ENCODE measurements at places on chromosomes 3 and 15.
A peak's percentile ranks its signal among the peaks of the same experiment; 100 is the strongest.

DNA sequence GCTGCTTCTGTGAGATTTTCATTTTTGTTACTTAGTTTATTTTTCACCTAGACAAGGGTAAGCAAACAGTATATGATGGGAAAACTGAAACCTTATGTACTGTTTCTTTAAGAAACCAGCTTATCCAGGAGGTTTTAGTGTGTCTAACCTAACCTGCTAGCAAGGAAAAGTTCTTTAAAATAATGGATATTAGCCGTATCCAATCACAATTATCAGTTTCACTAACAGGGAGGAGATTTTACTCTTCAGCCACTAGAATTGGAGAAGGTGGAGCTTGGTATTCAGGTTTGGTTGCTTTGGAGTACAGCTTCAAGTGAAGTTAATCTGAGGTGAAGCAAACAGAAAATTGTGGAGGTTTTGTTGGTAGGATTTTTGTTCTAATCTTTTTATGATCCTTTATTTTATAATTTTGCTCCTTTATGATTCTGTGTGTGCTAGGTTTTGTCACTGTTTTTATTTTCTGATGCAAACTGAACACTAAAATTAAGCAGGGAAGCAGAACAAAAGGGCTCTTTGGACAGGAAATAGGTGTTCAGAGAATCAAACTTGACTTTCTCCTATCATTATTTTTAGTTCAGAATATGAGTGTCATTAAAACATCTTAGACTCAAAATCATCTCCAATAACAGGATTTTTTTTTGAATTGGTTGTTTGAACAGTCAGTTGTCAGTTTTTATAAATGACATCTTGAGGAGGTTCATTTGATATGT is 13.0 kb downstream of the ZFAND6 start:
- H3K27me3 ChIP-seq: no peaks in the 10 kb centered on the region
- H3K27ac ChIP-seq: peak overlapping the region; percentile 76
- H3K4me1 ChIP-seq: peaks cover 2% of the 10 kb centered on the region
- peak overlapping the region; percentile 47 for H3K4me3 ChIP-seq
- H3K36me3 ChIP-seq: no peaks in the 10 kb centered on the region
- peak; percentile 91 for DNase-seq

- H3K27ac ChIP-seq: peak overlapping the region; percentile 32
- H3K27me3 ChIP-seq: no peaks in the 10 kb centered on the region
- H3K4me1 ChIP-seq: peaks cover 37% of the 10 kb centered on the region
- peaks cover 14% of the 10 kb centered on the region for H3K36me3 ChIP-seq
- DNase-seq: peak; percentile 92
- H3K4me3 ChIP-seq: peak overlapping the region; percentile 12
These were observed 4.7 kb downstream of the BHLHE40 start for GRCh38 chr3:4983739-4984510.

- no peaks in the 10 kb centered on the region for H3K36me3 ChIP-seq
- no peak for DNase-seq
- H3K27ac ChIP-seq: no peak overlapping the region
- H3K27me3 ChIP-seq: peaks cover 61% of the 10 kb centered on the region
- no peak overlapping the region for H3K4me3 ChIP-seq
These were observed 4.8 kb downstream of the PLCB2 start for GRCh38 chr15:40302981-40303380.

DNA sequence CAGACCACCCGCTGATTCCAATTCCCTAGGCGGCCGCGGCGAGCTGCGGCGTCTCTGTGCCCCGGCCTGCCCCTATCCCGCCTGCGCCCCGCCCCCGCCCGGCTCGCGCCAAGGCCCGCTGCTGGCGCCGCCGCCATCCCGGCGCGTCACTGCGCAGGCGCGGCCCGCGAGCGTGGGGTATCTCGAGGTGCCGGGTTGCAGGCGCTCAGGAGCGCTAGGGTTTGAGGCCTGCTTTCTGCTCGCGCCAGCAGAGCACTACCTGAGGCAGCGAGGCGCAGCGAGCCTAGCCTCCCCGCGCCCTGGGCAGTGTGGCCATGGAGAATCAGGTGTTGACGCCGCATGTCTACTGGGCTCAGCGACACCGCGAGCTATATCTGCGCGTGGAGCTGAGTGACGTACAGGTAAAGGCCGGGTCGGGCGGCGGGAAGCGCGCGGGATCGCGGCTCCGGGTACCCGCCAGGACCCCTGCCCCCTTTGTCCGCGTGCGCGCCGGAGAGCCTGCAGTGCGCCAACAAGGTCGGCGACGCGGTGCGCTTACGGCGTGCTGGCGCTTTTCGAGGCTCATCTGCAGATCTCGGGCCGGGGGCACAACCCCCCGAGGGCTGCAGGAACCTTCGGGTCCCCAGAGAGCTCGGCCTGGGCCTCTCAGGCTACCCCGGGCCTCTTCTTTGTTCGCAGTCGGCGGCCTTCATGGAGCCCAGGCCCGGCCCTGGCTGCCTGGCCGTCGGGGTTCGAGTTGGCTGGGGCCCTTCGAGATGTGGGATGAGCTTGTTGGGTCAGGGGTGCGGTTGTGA is at the start of gene HACD3:
Gene HACD3 (plus strand): TSS at position 146 of the 794 bp plus-strand sequence. CDS start 169 bp downstream, at position 315.
- H3K27me3 ChIP-seq: no peaks in the 10 kb centered on the region
- H3K4me3 ChIP-seq: peak within 1 kb of the TSS; percentile 63
- peaks cover 2% of the 10 kb centered on the region for H3K36me3 ChIP-seq
- DNase-seq: peak; percentile 69
- H3K27ac ChIP-seq: peak within 1 kb of the TSS; percentile 78

GRCh38 chr3:168085491-168086119 is 10.1 kb downstream of the GOLIM4 start:
- no peak for DNase-seq
- H3K4me3 ChIP-seq: no peak overlapping the region
- H3K27me3 ChIP-seq: no peaks in the 10 kb centered on the region

GRCh38 chr3:121269389-121269788 is 276.4 kb downstream of the POLQ start:
- no peak overlapping the region for H3K27ac ChIP-seq
- no peaks in the 10 kb centered on the region for H3K36me3 ChIP-seq
- H3K4me3 ChIP-seq: no peak overlapping the region
- H3K4me1 ChIP-seq: no peaks in the 10 kb centered on the region

DNA sequence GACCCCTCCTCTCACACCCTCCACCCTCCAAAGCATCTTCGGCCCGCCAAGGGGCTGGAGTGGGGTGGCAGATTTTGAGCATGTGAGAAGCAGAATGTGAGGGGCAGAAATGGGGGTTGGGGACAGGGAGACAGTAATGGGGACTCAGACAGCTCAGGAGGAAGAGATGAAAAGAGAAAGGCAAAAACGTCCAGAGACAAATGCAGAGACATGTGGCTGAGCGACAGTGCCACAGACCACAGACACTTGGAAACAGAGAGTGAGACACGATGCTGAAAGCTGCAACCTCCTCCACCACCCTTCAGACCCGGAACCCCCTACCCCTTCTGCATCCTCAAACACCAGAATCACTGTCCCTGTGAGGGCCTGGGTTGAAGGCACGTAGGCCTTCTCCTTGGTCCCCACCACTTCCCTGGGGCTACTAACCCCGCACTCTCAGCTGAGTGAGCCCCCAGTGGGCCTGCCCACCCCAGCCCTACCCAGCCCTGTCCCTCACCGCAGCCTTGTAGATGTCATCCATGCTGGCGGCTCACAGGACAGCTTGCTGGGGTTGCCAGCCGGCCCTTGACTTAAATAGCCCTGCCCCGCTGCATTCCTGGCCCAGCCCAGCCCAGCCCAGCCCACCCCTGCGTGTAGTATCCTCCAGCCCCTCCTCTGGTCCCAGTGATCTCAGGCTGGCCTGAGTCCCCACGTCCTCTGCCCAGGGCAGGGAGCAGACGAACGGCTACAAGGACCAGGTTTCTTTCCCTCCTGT is at the start of gene TNNC1:
Gene TNNC1 (minus strand): TSS at position 546 of the 754 bp plus-strand sequence. CDS start 26 bp downstream, at position 520.
- H3K4me3 ChIP-seq: no peak within 1 kb of the TSS
- H3K36me3 ChIP-seq: peaks cover 11% of the 10 kb centered on the region
- no peak within 1 kb of the TSS for H3K27ac ChIP-seq

DNA sequence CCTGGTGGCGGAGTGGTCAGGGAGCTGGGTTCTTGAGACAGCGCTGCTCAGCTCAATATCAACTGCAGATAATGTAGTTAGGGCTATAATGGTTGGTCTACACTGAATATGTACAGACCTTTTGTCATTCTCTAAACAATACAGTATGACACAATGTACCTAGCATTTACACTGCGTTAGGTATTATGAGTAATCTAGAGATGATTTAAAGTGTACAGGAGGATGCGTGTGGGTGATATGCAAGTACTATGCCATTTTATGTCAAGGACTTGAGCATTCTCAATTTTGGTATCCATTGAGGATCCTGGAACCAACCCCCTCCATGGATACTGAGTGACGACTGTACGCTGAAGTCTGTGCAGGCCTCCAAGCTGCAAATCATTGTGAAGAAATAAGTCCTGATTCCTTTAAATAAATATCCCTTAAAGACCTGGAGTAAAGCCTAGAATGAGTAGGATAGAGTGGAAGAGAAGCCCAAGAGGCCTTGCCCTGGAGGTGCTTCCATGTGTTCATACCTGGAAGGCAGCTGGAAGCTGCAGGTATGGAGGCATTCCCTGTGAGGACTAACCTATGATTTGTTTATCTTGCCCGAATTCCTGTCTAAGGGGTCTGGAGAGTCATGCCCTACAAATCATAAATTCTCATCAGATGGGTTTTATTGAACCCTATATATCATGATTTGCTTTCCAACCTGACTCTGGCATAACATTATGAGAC is 15.7 kb upstream of the RTP1 start:
- H3K4me3 ChIP-seq: no peak overlapping the region
- H3K27ac ChIP-seq: no peak overlapping the region
- H3K36me3 ChIP-seq: no peaks in the 10 kb centered on the region
- peaks cover 4% of the 10 kb centered on the region for H3K4me1 ChIP-seq
- no peak for DNase-seq

- no peak for DNase-seq
- H3K27ac ChIP-seq: no peak overlapping the region
- H3K4me3 ChIP-seq: no peak overlapping the region
- no peaks in the 10 kb centered on the region for H3K36me3 ChIP-seq
- H3K27me3 ChIP-seq: no peaks in the 10 kb centered on the region
- H3K4me1 ChIP-seq: no peaks in the 10 kb centered on the region
These were observed 166.0 kb downstream of the ARRDC4 start for GRCh38 chr15:98126326-98127085.

DNA sequence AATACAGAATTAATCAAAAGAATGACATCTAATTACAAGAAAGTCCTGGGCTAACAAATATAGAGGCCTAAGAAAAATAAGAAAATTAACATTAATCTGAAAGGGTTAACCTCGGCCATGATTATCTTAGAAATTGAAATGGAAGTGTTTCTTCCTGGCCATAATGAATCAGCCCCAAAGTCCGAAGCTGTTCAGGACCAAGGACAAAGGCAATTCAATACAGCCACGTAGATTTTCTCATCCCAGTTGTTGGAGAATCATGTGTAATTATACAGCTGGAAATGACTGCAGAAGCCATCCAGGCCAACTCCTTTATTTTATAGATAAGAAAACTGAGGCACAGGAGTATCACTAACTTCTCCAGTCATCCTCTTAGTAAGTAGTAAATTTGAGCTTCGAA is 38.0 kb upstream of the GBE1 start:
- H3K4me1 ChIP-seq: no peaks in the 10 kb centered on the region
- DNase-seq: no peak
- H3K27ac ChIP-seq: no peak overlapping the region
- H3K36me3 ChIP-seq: no peaks in the 10 kb centered on the region
